ENCODE measurements at places on chromosomes 6 and 20.
A peak's percentile ranks its signal among the peaks of the same experiment; 100 is the strongest.

DNA sequence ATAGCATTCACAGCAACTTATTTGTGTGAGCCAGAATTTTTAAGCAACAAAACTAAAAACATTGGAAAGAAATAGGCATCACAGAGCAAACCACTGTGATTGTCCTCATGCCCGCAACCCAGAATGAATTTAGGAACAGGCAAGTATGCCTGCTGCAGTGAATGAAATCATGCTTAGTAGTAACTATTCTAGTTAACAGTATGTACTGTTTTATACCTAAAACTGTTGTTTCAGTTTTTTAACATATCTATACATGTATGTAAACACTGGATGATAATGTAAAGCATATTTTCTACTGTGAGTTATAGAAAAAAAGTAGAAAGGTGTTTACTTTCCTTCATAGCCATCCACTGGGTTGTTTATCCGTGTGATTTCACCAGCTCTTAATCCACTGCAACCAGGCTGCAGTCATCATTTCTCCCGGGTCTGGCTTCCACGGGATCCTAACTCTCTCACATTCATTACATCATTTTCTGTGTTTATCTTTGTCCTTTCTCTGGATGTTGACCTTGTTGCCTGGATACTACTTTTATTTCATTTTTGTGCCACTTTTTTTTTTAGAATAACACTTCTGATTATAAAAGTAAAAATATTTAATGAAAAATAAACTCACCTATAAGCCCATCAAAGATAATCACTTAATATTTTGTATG, 3.6 kb upstream of the ARFGEF3 start:
- DNase-seq, result no peak

DNA sequence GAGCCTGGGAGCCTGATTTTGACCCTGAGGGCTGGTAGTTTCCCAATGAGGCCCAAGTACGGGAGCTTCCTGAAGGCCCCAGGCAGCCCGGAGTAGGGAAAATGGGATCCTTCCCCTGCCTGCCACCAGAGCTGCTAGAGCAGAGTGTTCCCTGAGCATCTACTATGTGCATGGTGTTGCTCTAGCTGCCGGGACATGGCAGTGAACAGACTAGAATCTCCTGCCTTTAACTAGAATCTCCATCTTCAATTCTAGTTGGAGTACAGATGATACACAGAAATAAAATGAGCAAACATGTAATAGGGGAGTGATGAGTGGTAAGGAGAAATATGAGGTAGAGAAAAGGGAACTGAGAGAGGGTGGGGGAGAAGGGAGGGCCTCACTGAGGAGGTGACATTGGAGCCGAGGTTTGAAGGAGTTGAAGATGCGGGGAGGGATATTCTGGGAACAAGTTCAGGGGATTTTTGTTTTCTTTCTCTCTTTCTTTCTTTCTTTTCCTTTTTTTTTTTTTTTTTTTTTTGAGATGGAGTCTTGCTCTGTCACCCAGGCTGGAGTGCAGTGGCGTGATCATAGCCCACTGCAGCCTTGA, 18.5 kb downstream of the VSTM2L start:
- DNase-seq, result no peak

DNA sequence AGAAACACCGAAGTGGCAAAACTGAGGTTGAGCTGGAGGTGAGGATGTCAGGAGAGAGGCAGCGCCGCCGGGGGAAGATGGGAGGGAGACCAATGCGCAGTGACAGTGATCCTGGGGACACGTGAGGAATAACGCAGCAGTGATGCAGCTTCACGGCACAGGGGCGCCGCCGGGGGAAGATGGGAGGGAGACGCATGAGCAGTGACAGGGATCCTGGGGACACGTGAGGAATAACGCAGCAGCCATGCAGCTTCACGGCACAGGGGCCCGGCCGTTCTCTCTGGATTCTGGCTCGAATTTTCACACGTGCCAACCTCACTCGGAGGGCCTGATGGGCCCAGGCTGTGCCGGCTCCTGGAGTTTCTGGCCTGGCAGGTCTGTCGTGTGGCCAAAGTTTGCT, 94.7 kb downstream of the SMOC2 start:
- no peak for DNase-seq

DNA sequence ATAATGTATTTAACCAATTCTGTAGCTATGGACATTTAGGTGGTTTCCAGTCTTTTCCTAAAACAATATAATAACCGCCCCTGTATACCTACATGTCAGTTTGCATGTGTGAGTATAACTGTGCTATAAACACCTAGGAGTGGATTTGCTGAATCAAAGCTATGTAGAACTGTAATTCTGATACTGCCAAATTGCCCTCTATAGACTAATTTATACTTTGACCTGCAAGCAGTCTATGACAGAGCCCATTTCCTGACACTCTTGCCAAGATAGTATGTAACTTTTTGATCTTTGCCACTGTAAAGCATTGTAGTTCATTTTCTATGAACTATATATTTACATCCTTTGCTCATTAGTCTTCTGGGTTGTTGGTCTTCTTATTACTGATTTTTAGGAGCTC, 19.5 kb downstream of the FERMT1 start:
- no peak for DNase-seq

DNA sequence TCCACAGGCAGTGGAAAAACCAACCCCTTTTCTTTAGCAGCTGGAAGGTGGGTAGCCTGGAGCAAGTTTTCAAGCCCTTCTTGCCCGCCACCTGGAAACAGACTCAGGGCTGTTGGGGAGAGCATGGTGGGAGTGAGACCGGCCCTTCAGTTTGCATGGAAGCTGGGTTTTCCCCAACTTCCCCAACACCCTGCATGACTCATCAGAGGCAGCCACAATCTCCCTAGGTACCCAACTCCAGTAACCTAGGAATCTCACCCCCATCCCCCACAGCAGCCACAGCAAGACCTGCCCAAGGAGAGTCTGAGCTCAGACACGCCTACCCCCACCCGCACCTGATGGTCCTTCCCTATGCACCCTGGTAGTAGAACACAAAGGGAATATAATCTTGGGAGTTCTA, 86.3 kb upstream of the IRAK1BP1 start:
- no peak for DNase-seq

- DNase-seq, result no peak
Measured at GRCh38 chr6:46215213-46215612, 44.4 kb upstream of the ENPP5 start.

GRCh38 chr6:158509465-158509864, 50.4 kb upstream of the TMEM181 start:
- no peak for DNase-seq

DNA sequence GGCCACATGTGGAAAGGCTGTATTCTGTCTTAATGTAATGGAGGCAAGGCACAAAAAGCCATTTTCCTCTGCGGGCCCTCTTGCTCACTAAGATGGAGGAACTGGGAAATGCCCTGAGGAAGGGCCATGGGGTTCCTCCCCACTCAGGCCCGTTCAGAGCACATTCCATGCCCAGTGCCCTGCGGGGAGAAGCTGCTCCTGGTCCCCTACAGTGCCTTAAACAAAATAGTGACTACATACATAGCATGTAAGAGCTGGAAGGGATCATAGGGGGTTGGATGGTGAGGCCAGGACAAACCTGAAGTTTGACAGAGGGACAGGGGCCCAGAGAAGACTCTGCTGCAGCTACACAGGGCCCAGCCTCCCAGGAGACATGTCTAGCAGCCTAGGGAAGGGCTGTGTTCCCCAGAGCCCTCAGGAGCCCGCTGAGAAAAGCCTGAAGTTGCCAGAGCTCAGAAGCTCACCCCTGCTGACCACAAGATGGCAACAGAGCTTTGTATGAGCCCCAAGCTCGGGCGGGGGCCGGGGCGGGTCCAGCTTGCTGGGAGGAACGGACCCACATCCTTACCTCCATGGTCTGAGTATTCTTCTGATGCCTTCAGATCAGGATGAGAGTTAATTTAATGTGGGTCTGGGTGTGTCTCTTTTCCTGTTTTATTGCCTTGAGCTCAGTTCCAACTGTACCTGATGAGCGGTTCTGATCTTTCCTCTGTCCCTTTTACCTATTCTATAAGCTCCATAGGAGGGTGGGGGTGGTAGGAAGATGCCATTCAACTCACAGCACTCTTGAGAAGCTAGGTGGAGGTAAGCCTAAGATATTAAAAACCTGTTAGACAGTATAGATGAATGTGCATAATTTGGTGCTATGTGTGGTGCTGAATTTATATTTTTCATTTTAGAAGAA, 242.9 kb downstream of the CDC5L start:
- DNase-seq, result peak; percentile 25

GRCh38 chr6:496649-497048, 105.1 kb downstream of the IRF4 start:
- DNase-seq, result no peak

GRCh38 chr6:43644940-43645612, at the start of gene RSPH9:
Gene RSPH9 (plus strand): TSS chr6:43645036. CDS start chr6:43645099, 63 bp downstream.
- DNase-seq, result no peak

GRCh38 chr6:139386404-139386803, 12.0 kb upstream of the CITED2 start:
- no peak for DNase-seq

DNA sequence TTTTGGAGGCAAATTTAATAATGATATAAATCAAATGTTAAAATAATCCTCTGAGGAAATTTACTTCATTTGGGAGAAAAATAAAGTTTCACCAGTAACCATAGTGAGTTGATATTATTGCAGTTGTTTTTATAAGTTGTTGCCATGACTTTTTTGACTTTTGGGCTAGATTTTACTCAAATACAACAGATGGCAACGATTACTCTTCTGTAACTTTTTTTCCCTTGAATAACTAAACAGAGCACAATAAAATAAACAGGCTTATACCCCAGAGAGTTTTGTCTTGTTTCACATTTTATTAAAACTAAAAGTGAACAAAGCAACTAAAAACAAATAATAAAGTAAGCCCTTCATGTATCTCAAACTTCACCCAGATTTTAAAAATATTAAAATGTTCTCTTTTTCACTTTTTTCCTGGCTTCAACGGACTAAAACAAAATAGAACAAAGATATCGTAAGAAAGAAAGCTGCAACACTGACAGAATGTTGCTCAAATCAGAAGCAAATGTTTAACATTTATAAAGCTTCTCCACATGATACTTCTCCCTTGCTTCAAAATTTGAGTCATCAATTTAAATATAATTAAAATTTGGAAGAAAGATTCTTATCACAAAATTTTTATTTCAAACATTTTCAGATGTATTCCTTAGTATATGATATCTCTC, 42.5 kb upstream of the BMP5 start:
- no peak for DNase-seq

DNA sequence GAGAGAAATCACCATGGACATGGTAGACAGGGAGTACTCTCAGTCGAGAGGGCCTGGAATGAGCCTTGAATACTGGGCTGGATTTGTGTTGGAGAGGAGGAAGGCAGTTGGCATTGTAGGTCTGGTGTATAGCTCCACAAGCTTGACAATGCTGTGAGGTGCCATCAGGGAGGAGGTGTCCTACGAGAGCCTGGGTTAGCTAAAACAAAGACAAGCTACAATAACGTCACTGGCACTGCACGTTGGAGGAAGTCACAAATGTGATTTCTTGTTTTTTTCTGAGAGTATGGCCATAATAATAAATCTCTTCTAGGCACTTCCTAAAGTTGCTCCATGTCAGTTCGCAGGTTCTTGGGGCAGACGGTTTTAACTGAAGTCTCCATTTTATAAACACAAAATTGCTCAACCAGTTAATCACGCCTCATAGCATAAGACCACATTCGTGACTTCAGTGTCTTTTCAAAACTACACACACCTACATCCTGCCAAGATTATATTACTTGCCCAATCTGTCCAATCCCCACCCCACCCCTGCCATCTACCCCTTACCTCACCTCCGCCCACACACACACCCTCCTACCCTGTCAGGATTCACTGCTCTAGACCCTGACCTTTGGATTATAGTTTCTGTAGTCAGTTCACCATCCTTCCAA, 4.4 kb upstream of the HLA-DMB start:
- DNase-seq, result no peak

- peak; percentile 46 for DNase-seq
Measured at GRCh38 chr6:56541741-56542360, 100.8 kb downstream of the DST start.

GRCh38 chr6:20227350-20227749, 15.1 kb upstream of the MBOAT1 start:
- DNase-seq, result no peak

DNA sequence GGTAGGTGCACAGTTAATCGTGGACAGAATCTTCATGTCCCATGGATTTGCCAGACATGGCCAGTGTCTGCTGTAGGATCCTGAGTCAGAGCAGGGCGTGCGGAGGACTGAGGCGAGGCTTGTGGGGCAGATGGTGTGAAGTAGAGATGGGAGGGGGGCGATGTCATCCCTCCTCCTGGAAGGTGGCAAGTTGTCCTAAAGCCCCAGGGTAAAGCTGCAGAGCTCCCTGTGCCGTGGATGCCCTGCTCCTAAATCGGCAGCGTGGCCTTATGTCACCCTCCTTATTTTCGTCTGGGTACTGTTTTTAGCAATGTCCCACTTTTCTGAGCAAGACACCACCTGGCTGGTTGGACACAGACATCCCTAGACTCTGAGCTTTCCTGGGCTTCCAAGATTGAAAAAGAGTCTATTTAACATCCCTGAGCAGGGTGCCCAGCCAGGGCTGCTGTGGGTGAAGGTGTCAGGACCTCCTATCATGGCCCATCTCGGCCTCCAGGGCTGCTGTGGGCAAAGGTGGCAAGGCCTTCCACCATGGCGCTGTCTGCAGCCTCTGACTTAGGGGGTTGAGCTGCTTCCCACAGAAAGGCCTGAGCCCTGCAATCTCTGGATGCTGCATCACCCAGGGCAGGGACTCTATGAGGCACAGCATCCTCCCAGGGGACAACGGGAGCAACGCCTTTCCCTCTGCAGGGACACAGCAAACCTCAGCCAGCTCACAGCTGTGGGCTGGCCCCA, 145.4 kb downstream of the TTLL2 start:
- no peak for DNase-seq

GRCh38 chr6:104428184-104428583, 431.5 kb downstream of the HACE1 start:
- peak; percentile 22 for DNase-seq

DNA sequence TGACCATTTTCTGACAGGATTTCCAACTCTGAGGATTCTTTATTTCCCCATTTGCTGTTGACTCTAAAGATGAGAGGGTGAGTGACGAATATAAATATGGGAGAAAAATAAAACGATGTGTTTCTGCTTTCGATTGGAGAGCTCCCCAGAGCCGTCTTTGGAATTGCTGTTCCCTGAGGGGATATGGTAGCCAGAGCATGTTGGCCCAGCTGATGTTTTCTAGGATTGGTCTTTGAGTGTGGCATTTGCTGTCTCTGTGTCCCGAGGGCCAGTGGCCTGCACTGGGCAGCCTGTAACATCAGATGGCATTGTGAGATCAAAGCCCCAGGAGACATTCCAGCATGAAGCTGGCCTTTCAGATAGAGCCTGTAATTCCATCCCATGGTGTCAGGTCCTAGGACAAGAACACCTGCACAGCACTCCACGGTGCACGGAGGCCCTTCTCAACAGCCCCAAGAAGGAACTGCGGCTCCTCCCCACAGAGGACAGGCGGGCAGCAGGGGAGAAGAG, 26.7 kb downstream of the PKIG start:
- DNase-seq, result no peak

GRCh38 chr20:7993238-7993637, 26.3 kb downstream of the TMX4 start:
- DNase-seq, result no peak

GRCh38 chr6:162372106-162372505, 355.5 kb downstream of the PRKN start:
- no peak for DNase-seq

All from dermis microvascular lymphatic vessel endothelial cell (primary cell).